ENCODE measurements at places on chromosomes 3 and 15.

GRCh38 chr3:167844528-167844927 lies 109.0 kb downstream of the SERPINI1 start:
- DNase-seq: no peak

- DNase-seq: no peak
Observed at GRCh38 chr15:33903661-33904060, 64.6 kb upstream of the CHRM5 start.

DNA sequence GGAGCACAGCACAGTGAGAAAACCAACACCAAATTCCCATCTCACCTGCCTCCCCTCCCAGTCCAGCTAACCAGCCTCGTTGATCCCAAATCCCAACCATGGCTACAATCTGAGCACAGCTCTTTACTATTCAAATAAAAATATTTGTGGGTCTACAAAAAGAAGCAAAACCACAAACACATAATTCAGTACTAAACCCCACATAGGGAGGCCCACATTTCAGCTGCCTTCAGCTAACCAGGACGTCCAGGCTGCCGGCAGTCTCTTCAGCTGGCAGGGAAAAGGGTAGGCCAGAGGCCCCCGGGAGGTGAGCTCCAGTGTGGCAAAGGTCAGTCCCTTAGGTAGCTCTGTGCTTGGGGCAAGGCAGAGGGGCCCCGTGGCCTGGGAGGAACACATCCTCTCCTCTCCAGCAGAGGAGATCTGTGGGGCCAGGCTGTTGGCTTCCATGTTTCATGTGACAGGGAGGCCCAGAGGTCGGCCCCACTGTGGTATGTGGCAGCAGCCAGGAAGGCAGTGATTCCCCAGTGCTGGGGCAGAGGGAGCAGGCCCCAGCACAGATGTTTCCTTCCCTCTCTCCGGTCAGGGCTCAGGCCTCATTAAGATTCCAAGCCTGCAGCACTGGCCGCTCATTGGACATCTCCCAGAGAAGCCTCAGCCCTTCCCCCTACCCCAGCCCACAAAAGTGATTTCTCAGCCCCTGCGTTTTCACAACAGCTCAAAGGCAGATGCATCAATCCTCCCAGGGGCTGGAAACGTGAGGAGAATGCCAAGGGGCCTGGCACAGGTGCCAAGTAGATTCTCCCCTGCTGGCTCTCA lies 381.4 kb downstream of the NTRK3 start:
- no peak for DNase-seq

DNA sequence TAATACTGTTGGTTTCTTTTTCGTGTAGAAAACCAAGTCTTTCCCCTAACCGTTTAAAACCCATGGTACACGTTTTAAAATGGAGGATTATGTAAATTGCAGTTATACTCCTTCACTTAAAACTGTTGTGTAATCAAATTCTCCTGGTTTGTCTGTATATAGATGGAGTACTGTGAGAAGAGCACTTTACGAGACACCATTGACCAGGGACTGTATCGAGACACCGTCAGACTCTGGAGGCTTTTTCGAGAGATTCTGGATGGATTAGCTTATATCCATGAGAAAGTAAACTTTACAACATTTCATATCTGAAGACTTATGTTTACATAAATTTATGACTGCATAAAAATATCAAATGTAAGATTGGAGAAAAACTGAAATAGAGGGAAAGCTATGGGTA lies 51.2 kb downstream of the SRP14 start:
- no peak for DNase-seq

GRCh38 chr3:28544831-28545230 lies 196.2 kb upstream of the AZI2 start:
- DNase-seq: no peak

GRCh38 chr3:15427182-15427880 lies at the start of the genes EAF1 and METTL6:
TSS of gene EAF1 (plus strand) at chr3:15427598. CDS start at chr3:15427780, 182 bp downstream.
TSS of gene METTL6 (minus strand) at chr3:15427544. CDS start at chr3:15426511, 1,033 bp downstream.
- DNase-seq: peak; percentile 78

GRCh38 chr3:123635217-123635616 lies 50.4 kb upstream of the HACD2 start:
- DNase-seq: no peak

GRCh38 chr3:73419179-73419803 lies 205.4 kb downstream of the PDZRN3 start:
- no peak for DNase-seq

DNA sequence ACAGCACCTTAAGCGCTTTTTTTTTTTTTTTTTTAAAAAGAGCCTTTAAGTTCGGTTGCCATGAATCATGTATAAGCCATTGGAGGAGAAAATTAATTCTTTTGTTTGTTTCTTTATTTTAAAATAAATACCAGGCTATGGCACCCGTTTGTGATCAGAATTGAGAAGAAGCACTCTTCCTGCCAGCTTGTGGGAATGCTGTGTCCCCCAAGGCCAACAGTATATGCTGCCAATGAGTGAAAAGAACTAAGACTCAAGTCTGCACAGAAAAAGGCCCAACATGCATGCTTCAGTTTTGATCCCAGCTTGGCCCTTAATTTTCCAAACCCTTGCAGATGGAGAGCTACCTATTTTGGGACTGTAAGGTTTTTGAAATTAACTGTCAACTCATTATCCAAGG lies 90.5 kb downstream of the LRRC3B start:
- DNase-seq: no peak

- no peak for DNase-seq
Observed at GRCh38 chr3:80261082-80261481, 493.3 kb upstream of the ROBO1 start.

- DNase-seq: no peak
Observed at GRCh38 chr3:130687327-130687726, 59.3 kb downstream of the PIK3R4 start.

GRCh38 chr15:59256482-59256881 lies 49.8 kb downstream of the LDHAL6B start:
- DNase-seq: no peak

DNA sequence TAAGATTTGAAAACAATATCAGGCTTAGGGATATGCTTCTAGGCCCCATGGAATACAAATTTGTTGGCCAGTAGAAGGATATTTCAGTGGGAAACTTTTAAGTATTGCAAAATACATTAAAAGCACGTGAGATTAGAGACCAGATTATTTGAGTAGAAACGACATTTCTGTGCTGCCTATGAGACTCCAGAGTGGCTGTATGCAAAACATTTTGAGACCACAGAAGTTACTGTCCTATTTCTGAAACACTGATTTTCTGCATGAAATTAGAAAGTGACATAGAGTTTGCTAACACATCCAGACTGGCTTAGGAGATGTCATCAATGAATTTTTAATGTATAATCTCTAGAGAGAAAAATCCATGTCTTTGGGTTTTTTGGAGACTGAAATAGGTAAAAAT lies 99.8 kb downstream of the KCNH8 start:
- DNase-seq: no peak

DNA sequence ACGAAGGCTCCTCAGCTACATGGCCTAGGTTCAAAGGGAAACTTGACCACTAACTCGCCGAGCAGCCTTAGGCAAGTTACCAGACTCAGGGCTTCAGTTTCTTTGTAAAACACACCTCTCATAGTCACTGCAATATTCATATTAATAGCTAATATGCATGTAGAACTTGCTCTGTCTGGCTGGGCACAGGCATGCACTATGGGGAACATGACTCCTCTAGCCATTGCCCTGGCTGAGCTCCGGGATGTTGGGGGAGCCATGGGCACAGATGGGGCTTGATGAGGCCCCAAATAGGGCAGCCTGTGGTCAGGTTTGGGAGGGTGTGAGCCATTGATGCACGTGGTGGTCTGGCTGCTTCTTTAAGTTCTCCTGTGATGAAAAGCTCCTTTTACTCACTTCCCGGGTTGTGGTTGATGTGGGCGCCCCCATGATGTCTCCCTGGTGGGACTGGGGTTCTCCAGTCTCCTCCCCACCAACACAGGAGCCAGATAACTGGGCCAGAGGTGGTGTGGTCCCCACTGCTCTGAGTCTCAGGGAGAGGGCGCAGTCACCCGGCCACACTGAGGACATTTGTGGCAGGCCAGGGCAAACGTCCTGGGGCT lies 29.4 kb upstream of the DUSP7 start:
- no peak for DNase-seq

- DNase-seq: no peak
Observed at GRCh38 chr15:66233487-66234415, 19.8 kb downstream of the MEGF11 start.

- DNase-seq: peak; percentile 44
Observed at GRCh38 chr3:111667621-111668239, 72.6 kb upstream of the ZBED2 start.

DNA sequence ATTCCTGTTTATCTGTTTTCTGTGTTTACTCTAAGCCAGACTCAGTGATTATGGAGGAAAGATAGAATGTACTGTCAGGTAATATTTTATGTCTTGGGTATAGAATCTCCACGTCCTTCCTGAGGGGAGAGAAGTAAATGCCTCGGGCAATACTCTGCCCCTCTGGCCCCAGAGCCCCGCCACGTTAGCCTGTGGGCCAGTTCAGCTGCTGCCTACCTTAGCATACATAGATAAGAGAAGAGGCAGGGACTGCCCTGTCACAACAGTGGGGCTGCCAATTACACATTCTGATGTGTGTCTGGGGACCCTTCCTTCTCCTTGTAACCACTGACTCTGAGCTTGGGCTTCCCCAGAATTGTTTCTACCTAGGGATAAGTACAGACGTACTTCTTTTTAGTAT lies 347.7 kb upstream of the ATP11B start:
- no peak for DNase-seq

GRCh38 chr15:70375006-70375431 lies 277.3 kb upstream of the TLE3 start:
- DNase-seq: no peak

- DNase-seq: no peak
Observed at GRCh38 chr15:66820481-66821176, 118.6 kb downstream of the SMAD6 start.

DNA sequence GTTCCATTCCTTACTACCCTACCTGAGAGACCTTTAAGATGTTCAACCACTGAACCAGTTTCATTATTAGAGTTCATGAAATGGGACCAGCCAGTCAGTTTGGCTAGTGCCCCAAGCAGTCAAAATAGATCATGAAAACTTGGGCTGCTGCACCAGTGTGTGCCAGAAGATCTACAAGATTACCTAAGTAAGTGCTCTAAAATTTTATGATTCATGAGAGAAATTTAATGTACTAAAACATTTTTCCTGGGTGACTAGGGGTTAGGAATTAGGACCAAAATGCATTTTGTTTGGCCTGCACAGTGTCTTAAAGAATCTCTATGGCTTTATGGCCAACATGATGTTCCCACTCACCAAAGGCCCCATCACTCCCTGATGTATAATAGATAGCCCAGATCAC lies 214.7 kb downstream of the ATP8B4 start:
- no peak for DNase-seq

GRCh38 chr3:127000119-127000518 lies 17.2 kb downstream of the PLXNA1 start:
- DNase-seq: no peak

DNA sequence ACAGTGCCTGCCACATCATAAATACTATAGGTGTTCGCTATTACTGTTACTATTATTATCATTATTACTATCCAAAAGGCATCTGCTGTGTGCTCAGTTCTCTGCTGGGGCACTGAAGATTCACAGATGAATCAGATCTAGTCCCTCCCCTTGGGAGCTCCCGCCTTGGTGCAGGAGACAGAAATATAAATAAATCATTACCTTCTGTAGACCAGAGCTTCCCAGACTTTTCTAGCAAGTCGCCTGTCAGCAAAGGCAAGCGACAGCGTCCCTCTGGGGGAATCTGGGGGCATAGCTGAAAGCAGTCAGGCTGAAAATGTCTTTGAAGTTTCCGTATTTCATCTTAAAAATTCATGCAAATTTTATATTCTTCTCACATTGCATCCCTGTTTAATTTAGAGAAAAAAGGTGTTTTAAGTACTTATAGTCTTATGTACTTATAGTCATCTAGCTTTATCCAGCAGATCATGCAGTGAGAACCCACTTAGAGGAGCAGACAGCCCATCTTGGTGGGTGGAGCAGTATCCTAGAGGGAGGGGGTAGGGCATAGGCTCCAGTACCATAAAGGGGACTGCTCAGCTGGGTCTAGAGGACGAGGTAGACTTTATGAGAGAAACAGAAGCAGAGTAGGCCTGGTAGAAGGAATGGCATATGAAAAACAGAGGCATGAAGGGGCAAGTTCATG lies 10.4 kb upstream of the BRPF1 start:
- no peak for DNase-seq

GRCh38 chr3:46412786-46413298 lies 5.8 kb downstream of the CCRL2 start:
- no peak for DNase-seq

All from activated T-helper 1 cell treated with Interleukin-2 at 50 U/mL for 16 hours (primary cell).